ENCODE measurements at places on chromosomes 6 and 20.
A peak's percentile ranks its signal among the peaks of the same experiment; 100 is the strongest.

- peak; percentile 79 for DNase-seq
Observed at GRCh38 chr6:34955442-34955841, 66.4 kb downstream of the ANKS1A start.

GRCh38 chr6:160973311-160974250 is 18.0 kb upstream of the MAP3K4 start:
- no peak for DNase-seq

DNA sequence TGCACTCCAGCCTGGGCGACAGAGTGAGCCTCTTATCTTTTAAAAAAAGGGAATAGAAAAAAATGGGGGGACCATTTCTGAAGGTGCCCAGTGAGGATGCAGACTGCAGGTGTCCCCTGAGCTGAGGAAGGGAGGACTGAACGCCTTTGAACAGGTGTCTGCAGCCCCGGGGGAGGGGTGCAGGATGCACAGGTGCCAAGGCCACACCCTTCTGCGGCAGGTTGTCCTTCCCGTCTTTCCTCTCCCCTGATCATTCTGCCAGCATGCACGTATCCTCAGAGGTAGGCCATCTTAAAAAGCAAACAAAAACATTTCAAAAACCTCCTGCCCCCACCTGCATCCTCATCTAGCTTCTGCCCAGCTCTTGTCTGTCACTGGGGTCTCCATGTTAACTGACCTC is 101.3 kb downstream of the MTHFD1L start:
- DNase-seq, result no peak

GRCh38 chr6:153092082-153093013 is 38.7 kb downstream of the RGS17 start:
- peak; percentile 95 for DNase-seq

Measured in MV-4-11 (cell line).